Right cardiac atrium (tissue), 5 donors: ENCODE measurements at places on chromosomes 2 and 18. TPM values are rescaled to one million over a fixed set of nuclear protein-coding genes. Genes with fewer than 3 reads are reported as not detected.

GAL3ST2 gene
- total RNA-seq, result 0.29 TPM

SEMA4F gene
- total RNA-seq, result 4.5 TPM

WNT10A gene
- total RNA-seq, result not detected

BCL2 gene
- 4.0 TPM for total RNA-seq

HNMT gene
- 22.9 TPM for total RNA-seq

SNTG2 gene
- 0.65 TPM for total RNA-seq

EPAS1 gene
- total RNA-seq, result 210 TPM

STK17B gene
- 7.5 TPM for total RNA-seq

DNA sequence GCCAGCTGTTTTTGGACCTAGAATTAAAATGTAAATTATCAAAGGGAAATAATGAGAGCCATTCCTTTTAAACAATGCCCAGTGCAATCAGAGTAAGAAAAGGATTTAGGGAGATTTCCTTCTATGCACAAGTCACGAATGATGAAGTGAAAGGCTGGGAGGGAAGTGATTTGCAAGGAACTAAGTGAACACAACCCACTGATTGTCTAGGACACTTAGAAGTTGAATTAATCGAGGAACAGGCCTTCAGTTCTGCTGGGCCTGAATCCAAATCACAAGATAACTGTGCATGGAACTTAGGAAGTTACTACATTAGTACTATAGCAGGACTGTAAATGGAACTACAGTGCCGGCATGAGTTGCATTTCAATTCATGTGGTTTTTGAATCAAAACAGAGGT is 17.7 kb downstream of the MAP2 start:
- no peak for DNase-seq

DNA sequence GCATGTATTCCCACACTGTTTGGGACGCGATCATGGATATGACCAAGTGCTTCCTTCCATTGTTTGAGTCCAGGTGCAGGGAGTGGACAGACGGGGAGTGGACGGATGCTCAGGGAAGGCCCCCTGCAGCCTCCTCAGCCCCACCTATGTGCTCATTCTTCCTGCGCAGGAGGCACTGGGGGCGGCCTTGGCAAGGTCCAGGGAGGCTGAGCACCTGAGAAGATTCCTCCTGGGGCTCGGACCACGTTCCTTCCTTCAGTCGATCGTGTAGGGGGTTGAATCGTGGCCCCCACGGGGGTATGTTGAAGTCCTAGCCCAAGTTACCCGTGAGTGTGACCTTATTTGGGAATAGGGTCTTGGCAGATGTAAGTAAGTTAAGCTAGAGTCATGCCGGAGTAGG is 60.4 kb downstream of the ASB1 start:
- DNase-seq, result no peak

GRCh38 chr2:16852651-16853050 is 187.0 kb upstream of the CYRIA start:
- no peak for DNase-seq

DNA sequence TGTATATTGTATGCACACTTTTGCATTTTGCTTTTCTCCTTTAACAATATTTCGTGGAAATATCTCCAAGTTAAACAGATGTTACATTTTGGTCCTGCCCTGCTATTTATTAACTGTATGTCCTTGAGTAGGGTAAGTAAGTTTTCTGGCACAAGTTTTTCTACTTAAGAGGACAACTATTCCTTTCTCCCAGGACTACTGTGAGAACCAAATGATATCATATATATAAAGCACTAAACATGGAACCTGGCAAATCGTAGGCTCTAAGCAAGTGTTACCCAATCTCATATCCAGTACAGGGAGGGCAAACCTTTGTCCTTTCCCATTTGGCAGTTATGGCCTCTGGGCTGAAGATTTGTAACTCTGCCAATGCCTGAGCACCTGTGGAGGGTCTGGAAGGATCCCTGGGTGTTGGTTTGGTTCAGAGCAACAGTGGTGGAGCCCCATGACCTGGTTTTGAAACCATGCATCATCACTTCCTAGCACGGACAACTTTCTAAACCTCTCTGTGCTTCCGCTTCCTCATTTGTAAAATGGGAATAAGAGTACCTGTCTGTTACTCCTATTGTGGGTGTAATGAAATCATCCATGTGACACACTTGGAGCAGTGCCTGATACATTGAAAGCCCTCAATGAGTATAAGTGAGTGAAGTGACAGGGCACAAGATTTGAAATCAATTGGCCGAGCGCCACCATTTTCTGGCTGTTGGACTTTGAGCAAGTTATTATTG is 28.3 kb upstream of the ICOS start:
- DNase-seq, result no peak

- peak; percentile 33 for DNase-seq
Observed at GRCh38 chr2:70828914-70829824, 6.4 kb downstream of the CD207 start.

DNA sequence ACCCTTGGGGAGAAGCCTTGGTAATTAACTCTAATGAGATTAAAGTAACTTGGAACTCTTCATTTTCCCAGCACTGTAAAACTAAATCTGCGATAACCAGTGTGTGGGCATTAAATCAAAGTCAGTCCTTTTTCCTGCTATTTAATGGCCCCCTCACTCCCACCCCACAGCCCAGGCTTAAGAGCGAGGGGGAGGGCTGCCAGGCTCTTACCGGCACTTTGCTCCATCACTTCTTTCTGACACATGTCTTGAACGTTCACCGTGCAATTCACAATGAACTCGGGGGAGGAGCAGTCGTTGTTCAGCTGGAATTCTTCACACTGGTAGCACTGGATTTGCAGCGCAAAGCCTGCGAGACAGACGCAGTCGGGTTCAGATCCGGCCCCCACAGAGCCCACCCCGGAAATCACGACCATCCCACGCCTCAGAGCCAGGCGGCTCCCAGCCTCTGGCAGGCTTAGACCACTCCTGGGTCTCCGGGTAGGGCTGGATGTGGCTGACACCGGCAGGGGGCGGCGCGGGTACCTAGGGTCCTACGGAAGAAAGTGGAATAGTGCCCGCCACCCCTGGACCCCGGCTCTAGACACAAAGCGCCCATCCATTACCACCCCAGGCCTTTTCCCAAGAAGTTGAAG is 1.7 kb downstream of the LYPD1 start:
- DNase-seq, result no peak

- DNase-seq, result no peak
Observed at GRCh38 chr2:4483050-4483449, 779.7 kb downstream of the DCDC2C start.

DNA sequence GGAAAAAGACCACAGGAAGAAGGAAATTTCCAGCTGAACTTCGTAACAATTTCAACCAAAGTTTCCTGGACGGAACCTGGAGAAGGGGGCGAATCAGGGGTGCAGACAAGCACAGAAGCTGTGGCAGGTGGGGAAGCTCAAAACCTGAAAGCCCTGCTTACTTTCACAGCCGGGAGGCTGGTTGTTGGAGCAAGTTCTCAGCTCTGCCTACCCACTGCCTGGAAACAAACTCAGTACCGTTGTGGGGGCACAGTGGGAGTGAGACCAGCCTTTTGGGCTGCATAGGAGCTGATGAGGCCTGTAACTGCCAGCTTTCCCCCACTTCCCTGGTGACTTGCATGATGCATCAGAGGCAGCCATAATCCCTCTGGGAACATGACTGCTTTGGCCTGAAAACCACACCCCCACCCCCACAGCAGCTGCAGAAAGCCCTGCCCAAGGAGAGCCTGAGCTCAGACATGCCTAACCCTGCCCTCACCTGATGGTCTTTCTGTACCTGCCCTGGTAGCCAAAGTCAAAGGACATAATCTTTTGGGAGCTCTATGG is 207.0 kb upstream of the VWC2L start:
- no peak for DNase-seq

DNA sequence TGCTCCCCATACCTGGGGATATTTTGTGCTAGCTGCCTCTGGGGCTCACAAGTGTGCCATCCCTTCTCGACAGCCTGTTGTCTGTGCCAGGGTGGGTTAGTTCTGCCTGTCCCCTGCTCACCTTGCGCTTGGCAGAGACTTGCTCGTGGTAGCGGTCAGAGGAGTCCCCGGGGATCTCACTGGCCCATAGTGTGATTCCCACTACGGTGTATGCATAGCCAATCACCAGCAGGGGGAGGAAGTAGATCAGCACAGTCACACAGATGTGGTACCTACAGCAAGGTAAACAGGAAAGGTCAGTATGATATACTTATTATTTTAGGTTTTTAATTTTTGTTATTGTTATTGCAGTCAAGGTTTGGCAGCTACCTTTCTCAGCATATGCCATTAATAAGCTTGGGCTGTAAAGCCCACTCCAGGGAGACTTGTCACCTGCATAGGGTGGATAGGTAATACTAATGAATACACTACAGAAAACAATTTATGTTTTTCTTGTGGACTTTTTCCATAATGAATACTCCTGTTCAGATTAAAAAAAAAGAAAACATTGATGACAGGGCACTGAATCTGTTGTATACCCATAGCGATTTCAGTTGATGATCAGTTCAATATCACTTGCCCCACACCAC is 95.2 kb downstream of the POLE4 start:
- no peak for DNase-seq

DNA sequence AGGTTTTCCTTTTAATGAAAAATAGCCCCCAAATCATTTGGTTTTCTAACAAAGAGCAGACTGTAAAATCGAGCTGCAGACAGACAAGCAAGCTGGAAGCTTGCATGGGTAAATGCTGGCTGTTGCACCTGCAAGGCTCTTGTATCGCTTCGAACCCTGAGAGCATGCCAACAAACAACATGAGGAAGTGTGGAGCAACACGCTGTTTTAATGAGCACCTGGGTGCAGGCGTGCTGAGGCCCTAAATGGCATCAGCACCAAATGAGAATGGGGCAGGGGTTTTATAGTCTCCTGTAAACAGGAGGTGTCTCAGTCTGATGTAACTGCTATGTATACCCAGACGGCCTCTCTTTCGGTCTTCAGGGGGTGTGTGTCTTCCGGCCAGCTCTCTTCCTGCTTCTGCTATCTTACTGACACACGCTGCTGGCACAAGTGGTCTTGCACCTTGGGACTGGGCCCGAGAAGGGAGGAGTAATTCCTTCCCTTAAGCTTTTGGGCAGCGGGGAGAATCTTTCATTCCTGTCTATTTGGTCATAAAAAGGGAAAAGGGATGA is 31.9 kb upstream of the CDH2 start:
- DNase-seq, result no peak

GRCh38 chr2:219228041-219228910 is 1.2 kb downstream of the ATG9A start:
- DNase-seq, result no peak

DNA sequence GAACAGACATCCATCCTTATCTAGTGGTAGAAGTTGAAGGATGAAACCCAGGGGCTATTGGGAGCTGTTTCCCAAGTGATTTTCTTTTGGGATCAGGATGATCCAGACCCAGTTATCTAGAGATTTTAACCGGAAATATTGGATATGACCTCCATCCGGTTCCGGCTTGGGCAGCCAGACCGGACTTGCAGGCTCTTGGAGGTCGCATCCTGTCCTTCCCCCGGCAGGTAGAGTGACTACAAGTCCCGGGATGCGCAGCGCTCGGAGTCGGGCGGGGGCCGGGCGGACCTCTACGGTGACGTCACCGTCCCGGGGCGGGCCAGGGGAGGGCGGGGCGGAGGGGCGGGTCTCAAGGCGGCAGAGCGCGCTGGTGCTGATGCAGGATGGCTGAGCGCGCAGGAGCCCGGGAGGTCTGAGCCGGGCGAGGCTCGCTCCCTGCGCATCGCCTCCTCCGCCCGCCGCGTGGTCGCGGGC is at the start of gene KIF5C:
Gene KIF5C (plus strand): TSS at position 360 of the 474 bp plus-strand sequence. CDS start 391 bp downstream, outside the sequence.
- peak; percentile 83 for DNase-seq

DNA sequence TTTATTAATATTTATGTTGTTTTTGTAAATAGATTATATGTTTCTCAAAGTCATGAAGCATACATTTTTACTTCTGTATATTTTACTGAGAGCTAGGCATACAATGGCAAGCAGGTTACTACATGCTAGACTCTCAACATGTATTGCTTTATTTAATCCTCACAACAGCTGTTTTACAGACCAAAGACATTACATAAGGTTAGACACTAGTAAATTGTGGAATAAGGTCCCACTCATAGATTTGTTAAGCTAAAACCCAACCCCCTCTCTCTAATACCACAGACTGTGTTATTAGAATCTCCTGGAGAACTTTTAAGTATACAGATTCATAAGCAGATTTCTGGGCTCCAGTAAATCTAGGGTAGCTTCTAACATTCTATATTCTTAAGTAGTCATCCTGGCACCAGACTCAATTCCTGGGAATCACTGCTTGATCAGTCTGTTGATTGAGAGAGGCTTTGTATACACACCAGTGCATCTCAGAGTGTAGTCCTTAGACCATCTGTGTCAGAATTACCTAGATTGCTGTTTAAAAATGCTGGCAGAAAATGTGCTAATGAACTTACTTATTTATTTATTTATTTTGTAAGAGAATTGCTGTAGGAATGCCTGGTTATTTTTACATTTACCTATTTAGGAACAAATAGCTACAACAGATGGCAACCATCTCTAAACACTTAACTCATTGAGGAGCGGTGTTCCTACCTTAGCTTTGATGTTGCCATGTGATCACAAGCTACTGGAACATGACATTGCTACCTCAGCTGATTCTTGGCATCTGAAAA is 153.5 kb upstream of the CAVIN2 start:
- DNase-seq, result no peak

DNA sequence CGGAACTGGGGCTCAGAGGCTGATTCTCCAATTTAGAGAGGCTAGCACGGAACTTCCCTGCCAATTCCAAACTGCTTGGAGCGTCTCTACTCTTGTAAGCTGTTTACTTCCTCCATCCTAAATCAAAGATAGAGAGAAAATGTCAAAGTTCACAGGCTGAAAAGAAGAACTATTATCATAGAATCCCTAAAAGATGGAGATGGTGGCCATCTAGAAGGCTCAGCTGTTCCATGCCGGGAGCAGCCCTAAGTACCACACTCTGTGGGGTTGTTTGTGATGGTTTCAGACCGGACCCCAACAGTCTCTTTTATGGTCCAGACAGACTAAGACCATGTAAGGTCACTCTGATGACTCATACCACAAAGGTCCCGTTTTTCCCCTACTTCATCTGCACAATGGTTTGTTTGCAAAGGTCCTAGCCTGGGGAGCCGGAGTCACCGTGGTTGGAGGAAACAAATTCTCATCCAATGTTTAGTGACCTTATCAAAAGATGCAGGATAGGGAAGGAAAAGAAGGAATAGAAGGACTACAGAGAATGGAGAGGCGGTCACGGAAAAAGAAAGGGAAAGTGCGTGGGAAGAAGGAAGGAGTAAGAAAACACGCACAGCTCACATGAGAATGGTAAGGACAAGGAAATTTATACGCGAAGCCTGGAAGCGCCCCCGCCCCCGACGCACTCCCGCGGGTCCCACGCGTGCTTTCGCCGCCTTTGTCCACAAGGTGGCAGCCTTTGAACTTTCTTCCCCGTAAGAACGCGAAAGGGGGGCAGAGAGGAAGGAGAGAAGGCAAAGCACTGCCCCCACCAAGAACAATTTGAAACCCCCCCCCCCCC is 453 bp upstream of the ANTXR1 start:
- peak; percentile 61 for DNase-seq

DNA sequence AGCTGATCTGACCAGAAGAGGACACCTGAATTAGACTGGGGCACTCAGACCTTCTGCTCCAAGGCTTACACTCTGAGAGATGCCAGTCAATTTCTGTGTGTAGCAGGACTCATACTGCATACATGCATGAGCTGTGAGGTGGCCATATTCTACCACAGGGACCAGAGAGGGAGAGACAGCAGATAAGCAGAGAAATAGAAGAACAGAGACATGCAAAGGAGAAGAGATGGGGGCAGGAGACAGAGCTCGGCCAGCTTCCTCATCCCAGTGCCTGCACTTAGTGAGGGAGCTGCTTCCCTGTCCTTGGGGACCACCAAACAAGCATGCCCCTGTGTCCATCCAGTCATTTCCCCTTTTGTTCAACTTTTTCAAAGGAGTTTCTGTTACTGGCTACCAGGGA is 73.9 kb upstream of the ALK start:
- no peak for DNase-seq
